ENCODE measurements at places on chromosomes 5 and 9.

GRCh38 chr9:93143830-93144530 lies 9.9 kb upstream of the NINJ1 start:
- DNase-seq, result no peak

- no peak for DNase-seq
Observed at GRCh38 chr5:15650266-15650665, 150.3 kb downstream of the FBXL7 start.

- DNase-seq, result peak; percentile 80
Observed at GRCh38 chr9:129887334-129888292, 52.4 kb downstream of the USP20 start.

DNA sequence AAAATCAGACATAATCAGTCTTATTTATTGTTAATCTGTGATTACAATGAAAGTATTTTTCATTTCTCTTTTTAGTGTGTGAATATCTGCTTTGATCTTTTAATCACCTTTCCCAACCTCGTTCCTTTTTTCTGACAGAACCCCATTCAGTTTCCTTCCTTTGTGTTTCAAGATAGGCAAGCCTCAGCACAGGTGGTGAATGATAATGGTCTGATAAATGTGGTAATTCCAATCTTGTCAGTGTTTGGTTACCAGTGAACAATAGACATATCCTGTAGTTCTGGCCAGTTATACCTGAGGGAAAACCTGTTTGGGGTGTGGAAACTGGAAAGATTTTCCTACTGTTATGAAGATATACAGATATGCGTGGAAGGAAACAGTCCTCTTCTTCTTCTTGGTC lies 13.5 kb downstream of the STX17 start:
- DNase-seq, result no peak

DNA sequence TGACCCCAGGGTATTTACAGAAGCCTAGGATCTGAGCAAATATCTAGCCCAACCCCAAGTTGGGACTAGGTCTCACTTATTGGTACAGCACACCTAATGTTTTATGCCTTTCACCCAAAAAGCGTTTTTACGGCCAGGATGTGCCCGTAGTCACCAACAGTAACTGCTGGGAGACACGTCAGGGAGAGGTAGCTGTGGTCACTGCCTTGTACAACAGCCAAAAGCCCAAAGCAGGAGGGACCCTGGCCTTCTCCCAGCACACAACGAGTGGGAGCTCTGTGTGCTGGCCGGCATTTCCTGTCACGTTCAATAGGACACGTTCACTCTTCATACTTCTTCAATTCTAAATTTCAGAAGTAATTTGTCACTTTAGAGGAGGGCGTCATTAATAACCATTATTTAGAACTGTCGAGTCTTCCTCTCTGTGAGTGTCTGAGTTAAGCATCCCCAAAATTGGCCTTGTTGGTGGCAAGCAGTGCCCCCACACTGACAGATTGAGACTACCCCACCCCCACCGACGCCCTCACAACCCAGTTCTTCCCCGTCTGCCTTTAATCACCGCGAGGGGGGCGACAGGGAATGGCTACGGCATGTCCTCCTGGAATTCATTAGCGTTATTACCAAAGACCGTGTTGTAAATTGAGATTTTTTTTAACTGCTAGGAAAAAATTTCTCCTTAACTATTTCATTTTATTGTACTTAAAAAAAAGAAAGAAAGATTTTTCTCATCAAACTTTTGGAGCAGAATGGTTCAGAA lies 80.7 kb downstream of the MVB12B start:
- DNase-seq, result no peak

DNA sequence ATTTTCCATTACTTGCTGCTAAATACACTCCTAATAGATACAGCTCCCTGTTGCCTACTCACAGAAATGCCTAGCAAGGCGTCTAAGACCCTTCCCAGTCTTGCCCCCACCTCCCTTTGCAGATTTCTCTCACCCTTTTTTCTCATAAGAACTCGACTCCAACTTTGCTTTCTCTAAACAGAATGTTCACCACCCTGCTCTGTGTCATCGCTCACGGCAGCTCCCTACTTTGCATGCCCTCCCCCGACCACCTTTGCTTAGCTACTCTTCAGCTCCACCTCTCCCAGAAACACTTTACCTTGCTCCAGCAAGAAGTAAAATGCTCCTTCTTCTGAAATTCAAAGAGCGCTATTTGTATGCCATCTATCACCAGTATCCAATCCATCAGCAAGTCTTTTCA lies 15.2 kb upstream of the PPP1R2B start:
- DNase-seq, result no peak

DNA sequence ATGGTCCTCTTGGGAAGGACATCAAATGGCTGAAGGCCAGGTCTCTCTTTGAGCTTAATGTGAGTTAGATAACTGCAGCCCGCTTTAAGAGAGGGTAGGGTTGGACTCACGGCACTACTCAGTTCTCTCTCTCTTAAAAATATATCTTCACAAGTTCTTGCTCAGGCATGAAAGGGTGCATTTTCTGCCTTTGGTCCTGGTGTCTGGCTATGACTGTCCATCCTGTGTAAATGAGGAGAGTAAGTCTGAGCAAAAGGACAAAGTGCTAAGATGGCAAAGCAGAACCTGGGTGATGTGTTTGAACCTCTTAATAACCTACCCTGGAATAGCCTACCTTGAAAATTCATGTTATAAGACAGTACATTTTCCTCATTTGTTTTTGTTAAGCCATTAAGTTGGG lies 293.4 kb downstream of the PDE4D start:
- no peak for DNase-seq

All from stimulated activated CD4-positive, alpha-beta T cell treated with anti-CD3 and anti-CD28 coated beads, Interleukin-1b, Interleukin-23, amount 100 ng/mL, for 48 hours (primary cell).